Activated T-cell treated with anti-CD3 and anti-CD28 coated beads, Interleukin-2, amount 50 U/mL, for 24 hours (primary cell): ENCODE measurements at places on chromosomes 12 and 14.

DNA sequence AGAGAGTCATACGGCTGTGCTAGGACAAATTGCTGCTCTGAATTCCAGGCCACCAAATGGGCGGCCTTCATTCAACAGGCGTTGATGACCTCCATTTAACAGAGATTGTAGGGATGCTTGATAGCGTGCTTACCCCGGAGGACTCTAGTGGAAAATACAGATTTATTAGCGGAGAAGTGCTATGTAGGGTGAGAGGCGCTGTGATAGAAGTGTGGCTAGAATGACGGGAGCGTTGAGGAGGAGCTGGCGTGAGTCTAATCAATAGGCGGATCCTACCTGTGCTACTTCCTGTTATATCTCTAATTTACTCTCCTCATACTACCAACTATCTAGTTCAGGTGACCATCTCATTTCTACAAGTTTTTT is 668 bp downstream of the MRPS35 start:
- no peak for DNase-seq

DNA sequence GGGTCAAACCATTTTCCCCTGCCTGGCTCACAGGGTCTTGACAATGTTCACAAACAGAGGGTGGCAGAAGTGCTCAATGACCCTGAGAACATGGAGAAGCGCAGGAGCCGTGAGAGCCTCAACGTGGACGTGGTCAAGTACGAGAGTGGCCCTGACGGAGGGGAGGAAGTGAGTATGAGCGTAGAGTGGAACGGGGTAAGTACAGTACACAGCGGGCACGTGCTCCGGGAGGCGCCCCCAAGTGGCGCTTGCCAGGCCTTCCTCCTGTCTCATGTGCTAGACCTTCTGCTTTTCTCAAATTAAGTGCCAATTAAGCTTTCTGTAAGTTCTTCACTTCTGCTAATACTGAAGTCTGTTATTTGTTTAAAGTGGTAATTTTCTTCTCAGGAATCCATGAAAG is 35.9 kb downstream of the XRCC3 start:
- DNase-seq = peak; percentile 65

DNA sequence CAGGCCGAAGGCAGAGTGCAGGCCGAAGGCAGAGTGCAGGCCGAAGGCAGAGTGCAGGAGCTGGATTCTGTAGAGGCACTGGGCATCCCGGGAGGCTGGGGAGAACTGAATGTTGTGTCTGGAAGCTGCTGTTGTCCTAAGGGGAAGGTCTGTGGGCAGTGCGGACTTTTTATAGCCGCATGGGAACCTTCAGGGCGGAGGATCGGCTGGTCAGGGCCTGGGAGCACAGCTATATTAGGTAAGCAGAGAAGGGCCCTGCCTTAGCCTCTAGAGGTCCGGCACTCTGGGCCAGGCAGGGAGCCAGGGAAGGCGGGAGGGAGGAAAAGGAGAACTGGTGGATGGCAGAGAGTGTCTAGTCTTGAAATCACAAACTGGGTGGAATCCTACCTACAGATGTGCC is 14.2 kb downstream of the CABP1 start:
- no peak for DNase-seq

GRCh38 chr14:34449819-34450541 is 12.1 kb downstream of the SPTSSA start:
- no peak for DNase-seq
